Activated CD8-positive, alpha-beta T cell treated with anti-CD3 and anti-CD28 coated beads, Interleukin-2, amount 10 ng/mL, durations not matched to agents 7 days and 5 days (primary cell): ENCODE measurements at places on chromosomes 6 and 20. TPM values are rescaled to one million over a fixed set of nuclear protein-coding genes. Genes with fewer than 3 reads are reported as not detected.

GRCh38 chr6:7727946-7728854 is 2.3 kb downstream of the BMP6 start:
- peak; percentile 24 for DNase-seq

Gene FHL5
- not detected for total RNA-seq

DNA sequence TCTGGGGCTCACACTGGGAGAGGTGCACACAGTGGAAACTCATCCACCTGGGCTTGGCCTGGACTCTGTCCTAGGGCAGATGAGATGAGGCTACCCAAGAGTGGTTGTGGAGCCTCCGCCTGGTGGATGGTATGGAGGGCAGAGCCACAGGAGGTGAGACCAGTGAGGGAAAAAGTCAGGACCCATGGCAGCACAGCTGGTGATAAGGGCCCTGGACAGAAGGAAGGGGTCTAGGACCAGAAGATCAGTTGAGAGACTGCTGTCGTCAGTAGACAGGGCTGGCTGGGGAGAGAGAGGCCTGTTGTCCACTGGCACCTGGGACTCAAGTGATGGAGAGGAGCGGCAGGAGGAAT is 29.8 kb downstream of the PLCG1 start:
- no peak for DNase-seq

Gene TMX4
- total RNA-seq: 31.6 TPM

Gene ANGPT4
- not detected for total RNA-seq

GRCh38 chr6:5036269-5036668 is 32.4 kb upstream of the RPP40 start:
- DNase-seq: no peak

Gene SESN1
- 23.1 TPM for total RNA-seq

Gene LINC00237
- total RNA-seq: not detected

GRCh38 chr6:112640891-112641290 is 293.8 kb downstream of the RFPL4B start:
- no peak for DNase-seq

DNA sequence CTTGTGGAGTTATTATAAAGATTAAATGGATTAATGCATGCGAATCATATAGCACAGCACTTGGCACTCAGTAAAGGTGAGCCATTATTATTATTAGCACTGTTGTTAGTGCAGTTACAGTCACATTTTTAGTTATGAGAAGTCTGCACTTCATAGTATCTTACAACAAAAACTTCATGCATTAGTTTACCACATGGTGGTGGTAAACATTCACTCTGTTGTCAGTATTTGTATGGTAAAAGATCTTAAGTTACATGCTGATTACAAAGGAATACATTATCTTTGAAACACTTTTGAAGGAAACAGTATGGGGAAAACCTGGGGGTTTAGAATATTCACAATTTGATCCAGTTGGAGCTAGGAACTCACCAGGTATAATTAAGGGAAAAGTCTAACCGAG is 20.8 kb downstream of the TMEM14A start:
- DNase-seq: no peak

Gene FITM2
- total RNA-seq: 2.7 TPM

DNA sequence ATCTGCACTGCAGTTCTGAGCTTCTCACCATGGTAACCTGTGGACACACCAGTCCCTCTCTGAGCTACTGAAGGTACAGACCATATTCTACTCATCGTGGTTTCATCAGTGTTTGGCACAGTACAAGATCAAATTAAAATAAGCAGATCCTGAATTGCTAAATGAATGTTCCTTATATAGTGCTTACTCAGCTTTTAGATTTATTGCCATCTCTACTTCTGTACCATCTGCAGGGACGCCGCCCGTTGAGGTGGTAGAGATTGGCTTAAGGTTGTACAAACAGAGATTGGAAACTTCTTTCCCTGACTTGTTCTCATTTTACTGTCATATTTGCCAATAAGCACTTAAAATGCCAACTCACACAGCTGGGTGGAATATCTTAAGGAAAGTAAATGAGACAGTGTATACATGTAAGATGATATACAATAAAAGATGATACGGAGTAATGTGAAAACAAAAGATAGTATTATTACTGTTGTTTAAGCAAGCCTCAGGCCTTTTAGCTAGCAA is 223.4 kb upstream of the FOXQ1 start:
- no peak for DNase-seq

Gene SOX12
- 5.8 TPM for total RNA-seq

GRCh38 chr6:44138717-44139350 is 11.5 kb downstream of the TMEM63B start:
- DNase-seq: no peak

GRCh38 chr20:38337561-38338140 is 8.6 kb upstream of the LBP start:
- DNase-seq: peak; percentile 39

DNA sequence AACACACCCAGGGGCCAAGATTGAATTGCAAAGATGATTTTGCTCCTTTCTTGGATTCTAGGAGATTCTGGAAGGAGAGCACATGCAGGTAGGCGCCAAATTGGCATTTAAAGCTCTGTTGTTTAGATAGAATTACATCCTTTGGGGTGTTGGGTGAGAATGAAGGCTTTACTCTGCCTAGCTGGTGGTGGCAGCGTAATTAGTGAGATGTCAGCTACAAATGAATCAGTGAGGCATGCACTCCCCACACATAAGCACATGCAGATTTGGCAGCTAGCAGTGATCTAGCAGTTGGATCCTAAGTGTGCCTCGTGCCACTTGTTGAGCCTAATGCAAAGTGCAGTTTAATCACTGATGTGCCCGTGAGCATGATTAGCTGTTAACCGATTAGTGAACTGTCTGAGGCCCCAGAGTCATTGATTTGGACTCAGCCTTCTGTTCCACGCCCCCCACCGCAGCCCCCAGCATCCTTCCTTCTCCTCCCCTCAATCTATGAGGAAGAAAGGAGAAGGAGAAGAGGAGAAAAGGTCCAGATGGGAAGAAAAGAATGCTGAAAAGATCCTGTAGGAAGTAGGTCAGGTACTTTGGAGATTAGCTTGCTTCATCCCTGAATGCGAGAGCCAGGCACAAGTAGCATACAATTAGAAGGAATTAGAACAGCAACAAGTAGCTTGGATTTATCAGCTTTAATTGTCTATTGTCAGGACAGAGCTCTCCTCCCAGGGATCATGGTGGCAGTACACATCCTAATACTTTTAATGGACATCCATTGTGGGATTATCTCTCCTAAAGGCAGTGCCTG is 6.0 kb upstream of the PRDM1 start:
- DNase-seq: no peak

DNA sequence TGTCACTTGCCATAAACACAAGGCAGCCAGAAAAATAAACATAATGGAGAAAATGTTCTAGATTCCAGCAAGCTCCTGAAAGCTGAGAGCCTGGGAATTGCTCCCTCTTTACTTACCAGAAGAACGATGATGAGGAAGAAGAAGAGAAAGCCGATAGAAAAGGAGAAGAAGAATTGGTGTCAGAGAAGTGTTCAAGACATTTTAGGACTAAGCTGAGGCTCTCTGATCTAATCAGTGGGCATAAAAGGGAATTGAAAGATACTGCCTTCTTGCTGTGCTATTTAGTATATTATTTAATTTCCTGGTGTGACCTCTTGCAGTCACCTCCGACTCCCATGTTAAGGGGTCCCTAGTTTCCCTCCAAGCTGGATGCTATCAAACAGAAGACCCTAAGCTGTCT is 316.6 kb upstream of the JARID2 start:
- DNase-seq: no peak

GRCh38 chr6:41683523-41684310 is 45.4 kb downstream of the MDFI start:
- DNase-seq: peak; percentile 84

- DNase-seq: peak; percentile 31
Measured at GRCh38 chr6:52155791-52156576, 30.2 kb upstream of the IL17A start.
